ENCODE measurements at places on chromosomes 2 and 18.

- no peak for DNase-seq
These were observed 856.8 kb upstream of the GCFC2 start for GRCh38 chr2:76567478-76567877.

DNA sequence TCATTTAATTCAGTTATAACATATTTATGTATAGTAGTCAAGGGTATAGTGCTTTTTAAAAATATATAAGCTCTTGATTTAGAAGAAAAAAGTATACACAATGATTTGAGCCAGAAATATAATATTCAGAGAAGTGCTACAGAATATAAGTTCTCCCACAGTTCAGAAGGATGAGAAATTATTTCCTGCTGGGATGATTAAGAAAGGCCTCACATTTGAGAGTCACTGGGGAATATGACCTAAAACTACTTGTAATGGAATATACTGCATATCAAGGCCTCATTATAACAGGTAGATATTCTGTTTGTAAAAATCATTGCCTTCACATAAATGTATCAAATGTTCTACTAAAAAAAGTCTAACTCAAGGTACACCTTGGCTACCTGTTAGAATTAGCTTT, 203.5 kb downstream of the MBD2 start:
- DNase-seq, result no peak

- DNase-seq, result no peak
These were observed 11.1 kb upstream of the DLX1 start for GRCh38 chr2:172074254-172074653.

GRCh38 chr2:157363612-157364101, 38.0 kb upstream of the ERMN start:
- DNase-seq, result no peak

DNA sequence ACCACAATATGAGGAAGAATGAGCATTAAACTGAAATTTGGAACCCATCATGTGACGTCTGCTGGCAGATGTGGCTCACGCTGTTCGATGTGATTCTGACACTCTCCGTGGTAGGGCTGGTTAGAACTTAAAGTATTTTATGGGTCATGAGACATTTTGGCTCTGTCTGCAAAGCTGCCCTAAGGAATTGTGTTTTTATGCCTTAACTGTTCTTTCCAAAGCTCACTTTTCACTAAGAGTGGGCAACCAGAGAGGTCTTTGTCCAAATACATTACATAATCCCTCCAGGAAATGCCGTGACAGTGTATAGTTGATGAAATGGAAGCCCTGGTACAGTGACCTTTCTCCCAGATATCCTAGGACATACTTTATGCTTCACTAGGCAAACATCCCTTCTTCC, 119.1 kb downstream of the AQP4 start:
- DNase-seq, result peak; percentile 30

DNA sequence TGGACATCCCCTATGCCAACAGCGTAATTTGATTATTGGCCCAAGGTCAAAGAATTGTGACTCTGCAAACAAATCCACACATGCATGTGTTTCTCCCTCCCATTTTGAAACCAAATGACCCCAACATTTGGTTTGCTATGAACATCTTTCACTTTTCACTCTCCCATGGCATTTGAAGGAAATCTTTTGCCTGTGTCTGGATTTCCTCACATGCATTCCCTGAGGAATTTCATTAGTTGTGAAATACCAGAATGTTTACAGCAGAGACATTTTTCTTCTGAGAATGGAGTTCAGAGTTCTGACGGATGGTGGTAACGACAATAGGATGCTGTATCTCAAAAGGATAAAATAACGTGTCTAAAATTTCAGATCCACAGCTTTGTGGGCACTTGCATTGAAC, 60.3 kb upstream of the LMAN1 start:
- DNase-seq, result no peak

- no peak for DNase-seq
These were observed 55.6 kb downstream of the MTCL1 start for GRCh38 chr18:8760984-8761383.

GRCh38 chr2:96817882-96818281, 1.8 kb downstream of the CNNM3 start:
- no peak for DNase-seq

GRCh38 chr2:99821039-99821438, 321.4 kb downstream of the AFF3 start:
- no peak for DNase-seq

DNA sequence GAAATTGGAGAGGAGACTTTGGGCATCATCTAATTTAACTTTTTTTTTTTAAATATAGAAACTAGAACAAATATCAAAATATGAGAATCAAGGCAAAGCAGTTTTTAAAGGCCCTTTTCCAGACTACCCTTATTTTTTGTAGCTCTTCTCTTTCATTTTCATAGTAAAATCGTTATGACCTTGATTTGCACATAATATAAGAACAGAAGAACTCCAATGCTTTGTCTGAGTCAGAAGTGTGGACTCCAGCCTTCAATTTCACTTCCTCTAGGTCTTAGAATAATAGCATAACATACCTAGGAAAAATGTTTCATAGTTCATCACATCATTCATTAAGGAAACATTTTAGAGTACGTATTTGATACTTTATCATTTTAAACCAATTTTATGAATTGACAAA, 74.4 kb downstream of the ANKRD12 start:
- DNase-seq, result peak; percentile 50

- DNase-seq, result no peak
These were observed 45.5 kb downstream of the CERS6 start for GRCh38 chr2:168501466-168502065.

DNA sequence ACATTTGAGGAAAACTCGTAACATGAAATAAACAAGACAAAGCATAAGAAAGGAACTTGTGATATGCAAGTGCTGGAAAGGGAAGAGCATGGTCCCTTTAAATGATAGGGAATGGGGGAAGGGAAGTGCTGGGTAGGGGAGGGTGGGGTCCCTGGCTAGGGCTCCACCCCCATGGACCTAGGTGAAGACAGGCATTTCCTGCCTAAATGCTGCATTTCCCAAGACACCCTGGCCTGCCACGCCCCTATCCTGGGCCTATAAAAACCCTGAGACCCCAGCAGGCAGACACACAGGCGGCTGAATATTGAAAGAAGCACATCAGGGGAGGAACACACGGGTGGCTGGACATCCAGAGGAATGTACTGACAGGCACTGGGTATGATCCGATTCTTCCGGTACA, 499.9 kb downstream of the ZEB2 start:
- no peak for DNase-seq

DNA sequence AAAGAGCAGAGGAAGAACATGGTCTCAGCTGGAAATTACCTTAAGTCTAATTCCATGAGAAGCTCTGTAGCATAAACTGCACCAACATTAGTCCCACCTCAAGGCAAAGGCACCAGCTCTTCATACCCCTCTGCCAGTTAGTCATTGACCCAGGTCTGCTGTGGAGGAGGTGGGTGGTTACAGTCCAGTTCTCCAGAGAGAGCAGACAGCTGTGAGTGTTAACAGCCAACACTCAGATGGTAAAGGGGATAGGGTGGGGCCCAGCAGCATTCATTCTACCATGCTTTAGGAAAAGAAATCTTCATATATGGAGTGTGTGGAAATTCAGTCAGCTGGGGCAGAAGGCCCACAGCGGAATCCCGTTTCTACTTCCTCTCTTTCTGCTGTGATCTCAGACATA, 159.7 kb upstream of the FBXO11 start:
- DNase-seq, result no peak

- no peak for DNase-seq
These were observed 300.7 kb upstream of the DLGAP1 start for GRCh38 chr18:4755848-4756247.

GRCh38 chr2:164903204-164903603, 52.1 kb downstream of the SLC38A11 start:
- DNase-seq, result no peak

- no peak for DNase-seq
These were observed 68.1 kb downstream of the EMILIN2 start for GRCh38 chr18:2914881-2915240.

- DNase-seq, result no peak
These were observed 52.7 kb upstream of the SLC14A1 start for GRCh38 chr18:45671321-45671720.

- DNase-seq, result no peak
These were observed 43.6 kb downstream of the FECH start for GRCh38 chr18:57542812-57543427.

- no peak for DNase-seq
These were observed 436.1 kb downstream of the LRRTM4 start for GRCh38 chr2:77086051-77086450.

DNA sequence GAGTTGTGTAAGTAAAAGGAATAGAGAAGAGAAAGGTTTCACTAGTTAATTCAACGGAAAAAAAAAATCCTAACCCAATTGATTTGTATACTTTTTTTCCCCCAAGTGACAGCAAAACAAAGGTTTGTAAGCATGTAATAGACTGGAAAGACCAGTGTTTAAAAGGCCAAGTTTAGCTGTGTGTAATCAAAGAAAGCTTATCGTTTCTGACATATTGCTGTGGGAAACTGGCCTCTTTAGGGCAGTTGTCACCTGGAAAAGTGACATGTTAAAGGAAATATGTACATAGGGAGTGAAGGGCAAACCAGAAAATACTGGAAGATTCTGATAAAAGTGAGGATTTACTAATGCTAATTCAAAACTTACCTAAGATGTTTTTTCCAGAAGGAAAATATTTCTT, 45.9 kb upstream of the EPHA4 start:
- no peak for DNase-seq

DNA sequence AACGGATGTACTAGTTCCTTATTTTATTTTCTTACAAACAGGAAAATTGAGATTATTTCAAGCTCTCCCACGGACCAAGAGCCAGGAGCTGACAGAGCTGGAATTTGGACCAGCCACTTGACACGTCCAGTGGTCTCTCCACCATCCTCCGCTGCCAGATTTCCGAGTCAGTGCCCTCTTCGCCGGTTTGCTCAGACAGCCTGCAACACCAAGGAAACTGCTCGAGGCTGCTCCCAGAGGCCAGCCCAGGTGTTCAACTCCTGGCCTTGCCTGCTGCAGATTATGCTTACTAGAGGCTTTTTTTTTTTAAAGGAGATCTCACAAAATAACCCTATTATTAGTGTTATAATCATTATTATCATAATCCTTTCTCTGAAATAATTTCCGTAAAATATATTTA, 779.8 kb downstream of the RNF144A start:
- DNase-seq, result no peak

- DNase-seq, result no peak
These were observed 80.3 kb downstream of the OSBPL1A start for GRCh38 chr18:24317370-24317769.

DNA sequence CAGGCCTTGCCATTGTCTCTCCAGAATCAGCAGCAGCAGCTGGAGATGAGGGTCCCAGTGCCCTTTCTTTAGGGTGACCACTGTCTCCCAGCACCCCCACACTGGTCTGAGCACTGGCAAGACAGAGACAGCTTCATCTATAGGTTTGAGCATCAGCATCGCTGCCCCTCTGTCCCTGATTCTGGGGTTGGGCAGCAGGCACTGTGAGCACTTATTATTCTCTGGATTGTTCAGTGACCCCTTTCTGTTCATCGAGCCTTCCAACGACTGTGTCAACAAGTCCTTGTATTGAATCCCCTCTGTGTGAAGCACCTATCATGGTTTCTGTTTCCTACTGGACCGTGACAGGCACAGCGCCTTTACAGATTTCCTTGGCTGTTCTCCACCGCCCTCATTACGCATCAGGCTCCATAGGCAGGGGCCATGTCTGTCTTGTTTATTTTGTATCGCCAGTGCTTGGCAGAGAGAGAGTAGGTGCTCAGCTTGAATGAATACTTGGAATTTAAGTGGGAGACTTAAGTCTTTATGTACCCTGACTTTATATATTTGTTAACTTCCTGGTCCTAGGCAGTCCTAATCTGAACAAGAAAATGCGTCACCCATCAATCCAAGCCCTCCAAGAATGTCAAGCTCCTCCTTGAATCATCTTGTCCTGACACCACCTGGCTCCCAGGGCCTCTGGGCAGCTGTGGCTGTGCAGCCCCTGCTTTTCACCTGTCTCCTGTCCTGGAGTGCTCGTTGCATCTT, 11.4 kb downstream of the MALL start:
- DNase-seq, result no peak

DNA sequence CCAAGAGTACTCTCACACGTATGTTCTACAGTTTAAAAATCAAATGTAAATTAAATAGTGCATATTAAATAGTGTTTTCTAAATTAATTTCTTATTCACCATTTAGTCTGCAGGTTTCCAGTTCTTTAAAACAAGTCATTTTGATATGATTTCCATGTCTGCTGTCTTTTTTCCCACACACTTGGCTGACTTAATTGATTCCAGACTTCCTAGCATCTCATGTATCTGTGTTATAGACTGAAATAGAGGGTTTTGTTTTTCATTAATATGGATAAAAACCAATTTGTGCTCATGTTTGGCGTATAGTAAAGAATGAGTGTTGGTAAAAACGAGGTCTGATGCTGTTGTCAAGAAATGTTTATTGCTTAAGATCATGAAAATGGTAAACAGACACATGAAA, 104.3 kb downstream of the SRBD1 start:
- no peak for DNase-seq

GRCh38 chr2:774436-774835, 97.2 kb upstream of the TMEM18 start:
- no peak for DNase-seq

GRCh38 chr2:185610301-185610700, 128.3 kb upstream of the FSIP2 start:
- DNase-seq, result no peak

DNA sequence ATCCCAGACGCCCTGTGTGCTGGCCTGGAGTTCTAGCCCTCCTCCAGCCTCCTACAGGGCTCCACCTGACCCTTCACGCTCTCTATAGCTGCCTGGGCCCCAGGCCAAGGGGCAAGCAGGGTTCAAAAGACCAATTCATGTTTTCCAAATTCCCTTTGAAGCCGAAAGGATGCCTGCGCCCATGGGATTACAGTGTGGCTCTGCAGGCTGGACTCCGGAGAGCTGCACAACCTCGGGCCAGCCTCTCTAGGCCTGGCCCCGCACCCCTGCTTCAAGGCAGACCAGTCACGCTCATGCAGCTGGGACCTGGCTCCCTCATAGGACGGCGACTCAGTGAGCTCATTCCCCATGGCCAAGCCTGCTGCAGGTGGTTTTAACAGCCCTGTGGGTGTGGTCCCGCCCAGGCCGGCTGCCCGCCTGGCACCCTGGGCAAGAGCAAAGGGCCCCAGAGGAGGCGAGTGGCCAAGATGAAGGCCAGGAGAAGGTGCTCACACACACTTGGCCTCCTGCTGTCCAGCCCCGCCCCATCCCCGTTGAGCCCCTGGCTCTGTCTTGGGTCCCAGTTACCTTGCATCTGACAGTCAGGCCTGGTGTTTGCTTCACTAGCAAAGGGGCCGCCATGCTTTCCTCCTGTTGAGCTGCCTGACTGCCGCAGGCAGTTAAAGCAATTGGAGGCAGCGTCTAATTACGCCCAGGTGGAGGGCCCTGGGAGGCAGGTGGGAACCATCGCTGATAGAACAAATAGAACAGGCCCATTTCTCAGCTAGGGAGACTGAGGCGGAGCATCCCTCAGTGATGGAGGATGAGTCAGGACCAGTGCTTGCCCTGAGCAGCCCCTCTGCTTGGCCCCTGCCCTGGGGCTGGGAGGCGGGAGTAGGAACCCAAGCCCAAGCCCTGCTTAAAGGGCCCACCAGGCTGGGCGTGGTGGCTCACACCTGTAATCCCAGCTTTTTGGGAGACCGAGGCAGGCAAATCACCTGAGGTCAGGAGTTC, 56.9 kb downstream of the SMAD7 start:
- no peak for DNase-seq

Measured in inflammatory macrophage treated with lipopolysaccharide for 1 hour (primary cell).